ENCODE measurements at places on chromosomes 3 and 15. TPM values are rescaled to one million over a fixed set of nuclear protein-coding genes. Genes with fewer than 3 reads are reported as not detected.

GRCh38 chr3:166388321-166388720, 551.1 kb upstream of the BCHE start:
- no peak for DNase-seq

DNA sequence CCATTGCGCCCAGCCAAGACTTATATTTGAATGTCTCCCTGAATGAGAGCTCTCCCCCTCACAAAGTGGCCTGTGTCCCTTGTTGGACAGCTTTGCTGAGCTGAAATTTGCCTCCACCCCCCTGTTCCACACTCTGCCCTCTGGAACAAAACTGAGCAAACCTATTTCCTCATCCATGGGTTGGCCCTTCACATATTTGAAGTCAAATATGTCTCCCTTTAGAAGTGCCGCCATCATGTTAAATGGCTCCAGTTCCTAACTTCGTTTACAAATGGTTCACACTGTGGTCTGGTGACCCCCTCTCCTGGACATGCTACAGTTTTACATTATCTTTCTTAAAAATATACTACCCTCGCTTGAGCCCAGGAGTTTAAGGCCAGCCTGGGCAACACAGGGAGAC, 4.6 kb downstream of the PLIN1 start:
- no peak for DNase-seq

DNA sequence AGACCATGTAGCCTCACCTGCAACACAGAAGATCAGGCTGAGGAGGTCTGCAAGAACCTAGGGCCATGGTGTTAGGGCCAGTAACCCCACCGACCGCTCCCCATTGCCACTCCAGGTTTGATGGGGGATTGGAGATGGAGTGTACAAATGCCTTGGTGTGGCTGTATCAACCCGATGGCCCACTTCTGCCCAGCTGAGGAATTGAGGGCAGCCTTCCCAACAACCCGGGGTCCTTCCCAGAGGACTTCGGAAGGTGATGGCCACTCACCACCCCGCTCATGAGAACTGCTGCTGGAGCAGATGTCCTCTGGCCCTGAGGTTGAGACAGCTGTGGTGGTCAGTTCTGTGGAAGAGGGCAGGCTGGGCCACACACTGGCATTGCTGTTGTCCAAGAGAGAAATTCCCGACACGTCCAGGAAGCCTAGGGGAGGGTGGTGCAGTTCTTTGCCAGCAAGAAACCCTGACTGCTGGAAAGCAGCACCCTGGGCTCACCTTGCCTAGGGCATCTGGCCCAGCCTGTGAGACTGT, 8.9 kb downstream of the GORASP1 start:
- no peak for DNase-seq

- no peak for DNase-seq
Measured at GRCh38 chr15:101807345-101807945, 4.1 kb downstream of the OR4F6 start.

DNA sequence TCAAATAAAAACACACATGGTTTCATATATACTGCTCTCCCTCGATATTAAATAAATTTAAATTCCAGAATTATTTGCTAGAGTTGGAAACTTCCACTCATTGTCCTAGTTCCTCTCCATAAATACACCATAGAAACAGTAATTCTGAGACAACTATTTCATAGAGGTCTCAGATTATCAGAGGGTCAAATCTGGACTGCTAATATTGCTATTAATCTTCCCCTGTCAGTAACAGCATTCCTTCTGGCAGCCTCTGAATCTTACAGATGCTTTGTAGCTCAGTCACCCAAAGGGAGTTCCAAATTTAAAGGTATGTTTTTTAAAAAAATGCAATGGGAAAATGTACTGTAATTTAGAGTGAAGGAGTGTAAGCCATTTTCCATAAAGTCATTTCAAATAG, 428.8 kb downstream of the PYDC2 start:
- DNase-seq: no peak

- DNase-seq: no peak
Measured at GRCh38 chr3:41503998-41504623, 304.8 kb downstream of the CTNNB1 start.

GRCh38 chr3:22759636-22760310, 443.4 kb upstream of the UBE2E2 start:
- no peak for DNase-seq

GRCh38 chr3:138371070-138371965, 22.9 kb downstream of the MRAS start:
- no peak for DNase-seq

DNA sequence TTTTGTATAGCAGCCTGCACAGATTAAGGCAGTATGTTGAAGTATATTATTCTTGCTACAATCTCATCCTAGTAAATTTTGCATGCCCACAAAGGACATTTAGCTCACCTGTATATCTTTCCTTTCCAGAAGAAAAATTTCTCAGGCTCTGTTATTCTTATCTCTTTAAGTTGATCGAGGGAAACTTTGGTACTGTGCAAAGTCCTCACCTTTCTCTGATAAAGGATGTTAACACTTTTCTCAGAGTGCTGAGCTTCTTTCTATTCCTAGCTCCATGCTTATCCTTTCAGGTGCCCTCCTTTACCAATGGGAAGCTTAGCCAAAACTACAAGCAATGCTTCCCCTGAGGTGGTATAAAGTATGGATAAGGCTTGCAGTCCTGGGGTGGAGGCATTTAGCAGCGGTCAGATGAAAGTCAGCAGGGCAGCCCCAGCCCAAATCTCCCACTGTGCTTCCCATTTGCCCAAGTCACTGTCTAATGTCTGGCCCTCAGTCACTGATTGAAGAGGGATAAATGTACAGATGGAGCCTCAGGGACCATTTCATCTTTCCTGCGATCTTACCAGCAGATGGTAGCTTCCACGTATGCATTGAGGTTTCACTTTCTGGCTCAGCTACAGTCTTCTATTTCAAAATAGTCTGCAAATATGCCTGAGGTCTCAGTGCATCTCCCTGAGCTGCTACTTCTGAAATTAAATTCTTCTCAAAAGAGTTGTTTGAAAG, 127.8 kb upstream of the P2RY1 start:
- no peak for DNase-seq

- DNase-seq: no peak
Measured at GRCh38 chr3:191425322-191425734, 35.6 kb upstream of the PYDC2 start.

Gene C2CD4A
- 0.36 TPM for polyA plus RNA-seq

Gene CTDSPL
- 107 TPM for polyA plus RNA-seq

Gene CEP97
- 14.4 TPM for polyA plus RNA-seq

Data from left renal cortex interstitium (tissue), 4 donors.